Heart left ventricle (tissue), 16 donors: ENCODE measurements at places on chromosomes 13 and 19. TPM values are rescaled to one million over a fixed set of nuclear protein-coding genes. Genes with fewer than 3 reads are reported as not detected.

MISP gene
- not detected for total RNA-seq

GGN gene
- total RNA-seq: 0.18 TPM

GRCh38 chr13:26411206-26411605 is 146.3 kb upstream of the WASF3 start:
- no peaks in the 10 kb centered on the region for H3K4me1 ChIP-seq
- H3K27me3 ChIP-seq: no peaks in the 10 kb centered on the region
- H3K36me3 ChIP-seq: no peaks in the 10 kb centered on the region
- no peak overlapping the region for H3K27ac ChIP-seq
- DNase-seq: no peak

GRCh38 chr13:89113744-89114143 is 1442.6 kb downstream of the SLITRK5 start:
- DNase-seq: no peak
- H3K4me3 ChIP-seq: no peak overlapping the region
- no peak overlapping the region for H3K27ac ChIP-seq
- no peaks in the 10 kb centered on the region for H3K27me3 ChIP-seq
- H3K36me3 ChIP-seq: no peaks in the 10 kb centered on the region
- no peaks in the 10 kb centered on the region for H3K4me1 ChIP-seq

DNA sequence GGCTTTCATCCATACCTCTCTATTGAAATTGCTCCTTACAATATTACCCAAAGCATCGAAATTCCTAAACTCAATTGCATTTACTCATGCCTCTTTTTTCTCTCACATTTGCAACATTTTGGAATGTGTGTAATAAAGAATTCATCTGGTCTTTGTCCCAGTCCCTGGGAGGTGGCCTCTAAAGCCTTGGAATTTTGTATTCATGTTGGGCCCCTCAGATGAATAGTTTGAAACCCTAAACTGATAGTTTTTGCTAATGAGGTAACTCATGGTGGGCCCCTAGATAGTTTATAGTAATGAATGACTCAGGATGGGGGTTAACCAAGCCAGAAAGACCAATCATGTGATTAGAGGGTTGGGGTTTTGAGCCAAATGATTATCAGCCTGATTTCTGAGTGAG is 490.4 kb downstream of the DIAPH3 start:
- DNase-seq: no peak
- H3K36me3 ChIP-seq: no peaks in the 10 kb centered on the region
- H3K4me1 ChIP-seq: peaks cover 19% of the 10 kb centered on the region
- H3K4me3 ChIP-seq: no peak overlapping the region
